ENCODE measurements at places on chromosomes 4 and X.

GRCh38 chrX:140525448-140525847, 20.6 kb upstream of the SOX3 start:
- no peak for DNase-seq

- no peak for DNase-seq
Measured at GRCh38 chr4:47486231-47486673, 1.2 kb downstream of the ATP10D start.

GRCh38 chr4:109798866-109799265, 2.9 kb downstream of the CFI start:
- no peak for DNase-seq

DNA sequence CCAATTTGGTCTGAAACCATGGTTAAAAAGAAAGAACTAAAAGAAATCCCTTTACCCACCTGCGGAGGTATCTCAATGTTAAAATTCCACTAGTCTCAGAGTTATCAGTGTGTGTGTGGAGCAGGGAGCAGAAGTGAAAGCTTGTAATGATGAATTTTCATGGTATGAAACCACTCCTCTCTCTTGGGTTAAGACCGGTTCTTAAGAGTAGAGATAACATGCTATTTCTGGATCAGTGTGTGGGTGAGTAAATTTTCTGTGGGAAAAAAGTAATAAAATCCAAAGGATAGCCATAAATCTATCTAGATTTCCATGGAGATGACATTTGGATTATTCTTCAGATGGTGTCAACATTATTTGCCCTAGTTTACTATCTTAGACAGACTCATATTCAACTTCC, 3.2 kb downstream of the FGF13 start:
- no peak for DNase-seq

- DNase-seq = no peak
Measured at GRCh38 chr4:23853986-23854660, 35.7 kb downstream of the PPARGC1A start.

DNA sequence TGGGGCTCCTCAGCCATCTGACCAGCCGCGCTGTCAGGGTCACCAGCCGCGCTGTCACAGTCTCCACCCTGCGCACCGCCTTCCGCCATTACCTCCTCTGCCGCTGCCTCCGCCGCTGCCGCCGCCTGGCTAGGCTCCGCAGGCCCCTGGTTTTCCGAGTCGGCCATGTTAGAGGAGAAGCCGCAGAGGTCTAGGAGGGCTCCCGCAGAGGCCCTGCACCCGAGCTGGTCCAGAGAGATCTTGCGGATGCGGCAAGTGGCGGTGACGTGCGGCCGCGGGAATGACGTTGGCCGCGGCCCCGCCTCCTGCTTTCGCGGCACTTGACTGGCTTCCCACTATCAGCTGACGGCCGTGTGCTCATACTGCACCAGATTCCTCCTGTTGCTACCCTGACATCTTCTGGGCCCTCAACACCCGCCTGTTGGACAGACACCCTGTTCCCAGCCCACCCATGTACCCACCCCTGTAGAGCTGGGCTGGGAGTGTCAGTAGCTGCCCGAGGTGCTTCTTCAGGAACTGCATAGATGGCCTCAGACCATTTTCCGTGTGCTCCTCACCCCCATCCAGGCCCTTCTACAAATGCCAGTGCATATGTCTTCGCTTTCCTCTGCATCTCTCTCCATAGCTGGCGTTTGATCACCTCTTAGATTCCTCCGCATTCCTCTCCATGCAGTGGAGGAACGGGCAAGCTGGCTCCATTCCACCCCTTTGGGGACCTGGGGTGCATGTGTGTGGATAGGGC, at the start of gene NAP1L5:
Gene NAP1L5, minus strand, starts transcription at position 242 of the 742 bp plus-strand sequence. Its CDS starts 75 bp downstream, at position 167.
- DNase-seq = peak; percentile 32

- DNase-seq = no peak
Measured at GRCh38 chr4:112173593-112174558, 28.6 kb downstream of the FAM241A start.

GRCh38 chrX:72479324-72480274, 93.0 kb downstream of the HDAC8 start:
- no peak for DNase-seq

GRCh38 chr4:42357325-42357724, 40.0 kb upstream of the SHISA3 start:
- no peak for DNase-seq

DNA sequence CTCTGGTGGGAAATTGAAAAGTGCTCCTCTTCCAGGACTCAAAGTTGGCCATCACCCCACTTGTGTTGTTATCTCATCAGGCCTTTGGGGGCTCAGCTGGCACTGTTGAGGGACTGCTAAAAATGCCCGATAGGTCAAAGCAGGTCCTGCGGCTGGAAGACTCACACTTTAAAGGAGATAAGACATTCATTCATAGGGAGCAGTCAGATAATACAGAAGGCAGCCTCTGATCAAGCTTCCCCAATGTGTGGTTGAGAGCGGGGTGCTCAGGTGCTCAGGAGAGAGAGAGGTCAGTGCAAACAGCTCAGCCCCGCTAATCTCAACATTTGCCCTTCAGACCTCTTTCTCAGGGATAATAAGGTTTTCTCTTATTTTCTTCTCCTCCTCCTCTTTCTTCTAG, 70.3 kb downstream of the TMEM154 start:
- DNase-seq = no peak

- DNase-seq = no peak
Measured at GRCh38 chr4:121098266-121098665, 25.9 kb upstream of the NDNF start.

- DNase-seq = no peak
Measured at GRCh38 chr4:152565333-152565732, 29.4 kb upstream of the FBXW7 start.

- no peak for DNase-seq
Measured at GRCh38 chrX:76183289-76184049, 10.6 kb downstream of the PBDC1 start.

DNA sequence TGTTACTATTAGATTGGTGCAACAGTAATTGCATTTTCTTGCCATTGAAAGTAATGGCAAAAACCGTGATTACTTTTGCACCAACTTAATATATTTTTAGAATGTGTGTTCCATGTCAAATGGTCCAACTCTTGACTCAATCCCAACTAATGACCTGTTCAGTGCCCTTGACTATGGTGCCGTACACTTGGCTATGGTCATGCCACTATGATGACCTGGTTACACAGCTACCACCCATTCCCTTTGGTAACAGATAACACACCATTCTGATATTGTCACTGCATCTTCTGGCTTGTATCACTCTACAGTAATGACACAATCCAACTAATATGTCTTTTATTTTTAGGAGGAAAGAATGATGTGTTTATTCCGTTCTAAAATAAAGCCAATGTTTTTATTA, 469.4 kb downstream of the DMD start:
- no peak for DNase-seq

DNA sequence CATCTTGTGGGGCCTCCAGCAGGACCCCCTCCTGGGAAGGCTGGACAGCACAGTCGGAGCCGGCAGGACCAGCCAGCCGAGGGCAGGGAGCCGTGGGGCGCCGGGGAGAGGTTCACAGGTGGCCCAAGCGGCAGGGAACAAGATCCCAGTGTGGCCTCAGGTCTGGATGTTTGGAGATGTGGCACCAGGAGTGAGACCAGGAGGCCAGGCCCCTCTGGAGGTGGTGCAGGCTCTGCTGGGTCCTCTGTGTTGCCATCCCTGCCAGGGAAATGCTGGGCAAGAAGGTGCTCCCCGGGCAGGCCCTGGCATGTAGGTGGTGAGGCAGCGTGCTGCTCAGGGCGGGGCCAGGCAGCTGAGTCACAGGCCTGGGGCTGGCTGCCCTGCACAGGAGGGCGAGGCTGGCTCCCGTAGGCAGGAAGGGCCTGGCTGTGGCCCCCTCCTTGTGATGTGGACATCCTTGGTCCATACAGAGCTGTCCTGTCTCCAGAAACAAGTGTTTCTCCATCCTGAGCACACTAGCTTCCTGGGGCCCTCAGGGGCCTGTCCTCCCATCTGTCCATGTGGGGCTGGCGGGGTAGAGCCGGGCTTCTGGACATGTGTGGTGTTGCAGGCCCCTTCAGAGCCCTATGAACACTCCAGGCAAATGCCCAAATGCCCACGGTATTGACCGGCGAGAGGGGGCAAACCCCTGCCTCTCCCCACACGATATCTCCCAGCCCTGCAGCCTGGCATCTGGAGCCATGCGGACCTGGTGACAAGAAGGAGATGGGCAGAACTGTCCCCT, 4.8 kb upstream of the HGFAC start:
- no peak for DNase-seq

- no peak for DNase-seq
Measured at GRCh38 chrX:46683048-46683447, 75.9 kb downstream of the SLC9A7 start.

DNA sequence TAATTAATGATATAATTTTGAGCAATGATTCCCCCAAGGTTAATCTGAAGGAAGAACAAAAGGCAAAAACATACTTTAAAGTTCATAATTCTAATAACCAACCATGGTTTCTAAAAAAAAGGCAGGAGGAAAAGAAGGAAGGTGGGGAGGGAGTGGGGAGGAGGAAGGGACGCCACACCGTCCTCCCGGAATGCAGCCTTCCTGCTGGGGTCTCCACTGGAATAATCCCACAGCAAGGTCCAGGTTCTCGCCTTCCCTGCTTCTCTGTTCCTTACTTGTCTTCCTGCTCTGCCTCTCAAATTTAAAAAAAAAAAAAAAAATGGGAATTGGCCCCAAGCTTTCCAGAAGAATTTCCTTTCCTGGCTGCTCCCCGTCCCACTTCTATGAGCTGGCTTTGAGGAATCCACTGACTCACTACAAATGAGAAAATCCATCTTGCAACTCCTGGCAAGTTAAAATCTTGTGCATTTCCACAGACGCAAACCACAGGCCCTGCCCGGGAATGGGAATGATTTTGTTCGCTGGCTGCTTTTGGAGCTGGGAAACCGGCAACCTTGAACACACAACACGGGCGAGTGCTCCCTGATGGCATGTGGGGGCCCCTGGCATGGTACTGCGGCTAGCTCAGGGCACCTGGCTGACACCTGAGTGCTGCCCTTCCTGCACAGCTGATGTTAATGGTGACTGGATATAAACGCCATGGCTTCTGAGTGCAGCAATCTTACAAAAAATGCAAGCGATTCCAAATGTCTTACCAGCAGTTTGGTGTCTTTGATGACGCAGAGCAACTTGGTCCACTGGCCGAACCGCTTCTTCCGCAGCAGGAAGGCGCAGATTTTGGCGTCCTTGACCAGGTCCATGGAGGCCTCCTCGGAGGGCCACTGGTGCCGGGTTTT, 97.0 kb downstream of the AFAP1 start:
- DNase-seq = no peak

- no peak for DNase-seq
Measured at GRCh38 chr4:116070283-116070682, 956.9 kb upstream of the NDST4 start.

- DNase-seq = no peak
Measured at GRCh38 chr4:23577398-23577797, 312.4 kb downstream of the PPARGC1A start.

DNA sequence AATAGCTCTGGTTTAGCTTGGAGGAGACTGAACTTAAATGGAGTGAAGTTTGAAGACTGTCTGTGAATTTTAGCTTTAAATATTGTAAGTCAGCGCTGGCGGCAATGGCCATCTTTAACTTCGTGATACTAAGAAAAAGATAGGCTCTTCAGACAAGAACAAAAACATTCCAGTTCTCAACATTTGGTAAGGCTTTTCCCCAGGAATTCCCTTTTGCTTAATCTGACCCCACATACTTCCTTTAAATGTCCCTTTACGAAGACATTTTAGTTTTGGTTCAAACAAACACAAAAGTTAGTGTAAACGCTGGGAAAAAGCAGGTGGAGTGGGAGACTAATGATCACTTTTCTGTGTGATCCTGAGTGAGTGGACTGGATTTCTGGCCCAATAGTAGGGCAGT, 106.2 kb downstream of the MAML3 start:
- no peak for DNase-seq

DNA sequence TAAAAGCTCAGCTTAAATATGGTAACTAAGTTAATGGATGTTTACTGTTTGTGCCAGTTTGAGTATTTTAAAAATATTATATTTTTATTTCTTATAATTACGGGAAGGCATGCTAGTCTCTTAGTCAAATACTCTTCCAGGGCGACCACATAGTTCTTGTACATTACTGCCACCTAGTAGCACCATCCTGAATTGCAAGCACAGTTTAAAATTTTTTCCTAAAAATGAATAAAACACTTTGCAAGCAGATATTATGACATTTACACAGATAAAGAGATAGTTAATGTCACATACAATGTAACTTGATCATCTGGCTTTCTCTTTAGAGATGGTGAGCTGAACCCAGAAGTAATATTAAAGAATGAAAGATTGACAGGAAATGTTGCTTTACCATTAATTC, 11.5 kb downstream of the NDP start:
- no peak for DNase-seq

GRCh38 chr4:187826725-187827124, 168.8 kb upstream of the ZFP42 start:
- no peak for DNase-seq

- DNase-seq = no peak
Measured at GRCh38 chr4:95023110-95023509, 265.4 kb downstream of the BMPR1B start.

DNA sequence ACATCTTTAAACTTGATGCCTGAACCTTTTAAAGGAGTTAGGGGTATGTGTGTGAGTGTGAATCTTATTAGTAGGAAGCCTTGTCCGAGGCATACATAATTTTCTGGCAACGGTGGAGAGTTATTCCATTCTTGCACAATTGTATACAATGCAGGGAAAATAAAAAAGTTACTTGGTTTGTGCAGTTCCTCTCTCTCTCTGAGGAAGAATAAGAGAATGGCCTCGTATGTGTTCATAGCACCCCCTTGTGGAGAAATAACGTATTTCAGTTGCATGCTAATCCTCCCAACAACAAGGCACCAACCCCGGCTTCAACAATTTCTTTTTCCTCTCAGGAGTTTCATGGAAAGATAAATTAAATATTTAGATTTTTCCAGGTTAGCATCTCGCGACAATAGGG, 33.7 kb upstream of the FGF13 start:
- no peak for DNase-seq
